ENCODE measurements at places on chromosomes 6 and 20.

DNA sequence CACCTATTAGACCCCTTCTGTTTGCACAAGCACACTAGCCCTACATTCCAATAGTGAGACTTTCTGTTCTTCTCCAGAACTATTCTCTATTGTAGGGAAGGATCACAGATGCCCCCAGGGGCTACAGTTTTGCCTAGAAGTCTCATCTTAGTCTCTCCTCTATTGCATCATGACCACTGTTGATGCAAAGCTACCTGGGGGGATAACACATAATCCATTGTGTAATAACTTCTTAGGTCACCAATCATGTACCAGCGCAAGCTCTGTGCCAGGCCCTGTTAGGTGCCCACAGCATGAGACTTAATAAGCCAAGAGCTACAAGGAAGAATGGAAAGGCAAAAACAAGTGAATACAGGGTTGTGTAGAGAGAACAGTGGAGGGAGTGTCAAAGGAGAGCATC is 98.1 kb upstream of the TNFAIP3 start:
- DNase-seq = no peak

- no peak for DNase-seq
Measured at GRCh38 chr6:82040405-82041221, 206.9 kb downstream of the IBTK start.

GRCh38 chr20:50009521-50010454 is 27.0 kb downstream of the SNAI1 start:
- no peak for DNase-seq

DNA sequence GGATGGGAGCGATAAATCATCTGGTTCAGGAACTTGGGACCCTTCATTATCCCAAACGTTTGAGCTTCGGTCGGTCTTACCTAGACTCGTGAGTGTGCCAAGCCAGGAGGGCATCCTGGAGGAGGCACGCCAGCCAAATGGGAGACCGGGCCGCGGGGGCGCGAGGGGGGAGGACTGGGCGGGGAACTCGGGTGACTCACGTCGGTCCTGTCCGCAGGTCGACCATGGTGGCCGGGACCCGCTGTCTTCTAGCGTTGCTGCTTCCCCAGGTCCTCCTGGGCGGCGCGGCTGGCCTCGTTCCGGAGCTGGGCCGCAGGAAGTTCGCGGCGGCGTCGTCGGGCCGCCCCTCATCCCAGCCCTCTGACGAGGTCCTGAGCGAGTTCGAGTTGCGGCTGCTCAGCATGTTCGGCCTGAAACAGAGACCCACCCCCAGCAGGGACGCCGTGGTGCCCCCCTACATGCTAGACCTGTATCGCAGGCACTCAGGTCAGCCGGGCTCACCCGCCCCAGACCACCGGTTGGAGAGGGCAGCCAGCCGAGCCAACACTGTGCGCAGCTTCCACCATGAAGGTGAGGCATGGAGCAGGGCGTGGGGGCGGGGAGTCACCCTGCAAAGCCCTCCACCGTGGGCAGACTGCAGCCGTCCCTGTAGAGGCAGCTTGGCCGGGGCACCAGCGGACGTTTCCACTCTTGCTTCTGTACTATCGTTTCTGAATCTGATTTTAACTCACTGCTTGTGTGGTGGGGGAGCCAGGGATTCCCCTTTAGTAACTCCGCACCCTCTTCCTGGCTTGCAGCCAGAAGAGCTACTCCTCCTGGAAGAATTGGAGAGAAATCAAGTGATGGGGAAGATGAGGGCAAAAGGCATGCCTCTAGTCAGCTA is 2.7 kb downstream of the BMP2 start:
- no peak for DNase-seq

- DNase-seq = no peak
Measured at GRCh38 chr20:13222319-13222716, 1.2 kb downstream of the ISM1 start.

GRCh38 chr6:152598421-152598820 is 38.7 kb downstream of the SYNE1 start:
- DNase-seq = no peak

GRCh38 chr20:14688005-14688404 is 350.6 kb upstream of the FLRT3 start:
- no peak for DNase-seq

DNA sequence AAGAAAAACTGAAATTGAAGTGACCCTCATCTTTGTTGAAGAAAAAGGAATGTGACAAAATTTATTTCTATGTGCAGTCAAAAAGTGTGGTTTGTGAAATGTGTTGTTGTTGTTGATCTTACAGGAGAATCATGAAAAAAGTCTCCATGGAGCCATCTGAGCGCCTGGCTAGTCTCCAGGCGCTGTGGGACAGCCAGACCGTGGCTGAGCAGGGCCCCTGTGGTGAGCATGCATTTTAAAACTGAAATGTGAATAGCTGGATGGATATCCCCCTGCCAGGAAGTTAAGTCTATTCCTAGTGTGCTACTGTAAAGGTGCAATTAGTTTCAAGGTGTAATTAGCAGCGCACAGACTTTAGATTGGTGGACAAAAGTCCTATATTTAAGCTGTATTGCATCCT is 170.6 kb downstream of the CARMIL1 start:
- DNase-seq = no peak

GRCh38 chr6:35707714-35708407 is 19.1 kb upstream of the FKBP5 start:
- DNase-seq = no peak

GRCh38 chr20:34001378-34001777 is 7.7 kb downstream of the RALY start:
- DNase-seq = no peak

DNA sequence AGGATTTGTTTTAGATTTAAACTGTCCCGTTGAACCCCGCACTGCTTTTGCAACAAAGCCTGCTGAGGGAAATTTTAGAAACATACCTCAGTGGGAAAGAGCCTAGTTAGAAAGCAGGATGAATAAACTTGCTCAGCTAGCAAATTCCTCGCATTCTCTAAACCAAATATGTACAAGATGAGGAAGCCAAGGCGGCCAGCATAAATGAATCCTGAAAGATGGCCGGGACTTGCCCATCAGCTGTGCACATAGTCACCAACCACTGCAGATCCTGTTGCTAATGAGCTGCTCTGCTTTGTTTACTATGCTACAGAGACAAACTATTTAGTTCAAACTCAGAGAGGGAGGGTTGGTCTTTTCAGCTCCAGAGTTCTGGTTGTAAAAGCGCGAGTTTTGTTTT is 49.0 kb downstream of the TMEM170B start:
- no peak for DNase-seq

DNA sequence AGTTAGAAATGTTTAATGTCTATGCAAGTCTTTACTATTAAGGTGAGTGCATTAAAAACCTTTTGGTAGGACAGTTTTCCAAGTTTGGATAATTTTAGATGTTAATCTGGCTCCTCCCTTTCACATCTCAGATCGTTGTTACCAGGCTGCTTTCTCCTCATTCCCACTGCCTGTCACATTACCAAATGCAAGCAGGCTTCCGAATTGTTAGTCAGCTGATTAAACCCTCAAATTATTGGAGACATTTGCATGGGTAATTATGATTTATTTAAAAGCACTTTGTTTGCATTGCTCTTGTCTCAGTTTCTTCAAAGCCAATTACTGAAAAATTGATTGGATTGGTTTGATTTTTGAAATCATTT is 816.5 kb downstream of the KIF16B start:
- no peak for DNase-seq

- DNase-seq = no peak
Measured at GRCh38 chr6:112695001-112695400, 347.9 kb downstream of the RFPL4B start.

DNA sequence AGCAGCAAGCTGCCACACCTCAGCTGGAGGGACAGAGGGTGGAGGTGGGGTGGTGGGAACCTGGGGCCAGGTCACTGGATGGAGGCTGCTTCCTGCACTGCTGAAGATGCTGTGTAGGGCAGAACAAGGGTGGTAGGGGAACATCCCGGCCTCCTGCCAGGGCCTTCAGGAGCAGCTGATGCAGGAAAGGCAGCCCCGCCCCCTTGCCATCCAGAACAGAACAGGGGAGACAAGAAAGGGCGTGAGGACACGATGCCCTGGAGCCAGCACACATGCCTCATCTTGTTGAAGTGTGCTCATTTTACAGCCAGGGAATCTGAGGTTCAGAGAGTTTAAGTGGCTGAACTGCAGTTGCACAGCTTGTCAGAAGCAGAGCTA is 43.1 kb upstream of the PHACTR3 start:
- no peak for DNase-seq

DNA sequence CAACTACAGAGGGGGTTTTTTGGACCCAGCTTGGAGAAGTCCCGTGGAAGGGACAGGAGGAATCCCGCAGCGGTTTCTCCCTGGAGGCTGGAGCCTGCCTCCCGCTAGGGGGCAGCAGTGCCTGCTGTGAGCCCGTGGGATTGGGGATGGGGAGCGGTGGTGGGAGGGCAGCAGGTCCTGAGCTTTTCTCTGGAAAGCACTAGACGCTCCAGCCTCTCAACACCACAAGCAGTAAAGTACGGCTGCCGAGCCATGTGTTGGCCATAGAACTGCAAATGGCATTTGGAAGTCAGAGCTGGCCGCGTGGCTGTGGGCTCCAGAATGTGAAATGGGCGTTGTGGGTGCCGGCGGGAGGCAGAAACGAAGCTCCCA is 47.8 kb downstream of the GMPR start:
- DNase-seq = no peak

- no peak for DNase-seq
Measured at GRCh38 chr6:166677941-166678340, 50.9 kb upstream of the RPS6KA2 start.

DNA sequence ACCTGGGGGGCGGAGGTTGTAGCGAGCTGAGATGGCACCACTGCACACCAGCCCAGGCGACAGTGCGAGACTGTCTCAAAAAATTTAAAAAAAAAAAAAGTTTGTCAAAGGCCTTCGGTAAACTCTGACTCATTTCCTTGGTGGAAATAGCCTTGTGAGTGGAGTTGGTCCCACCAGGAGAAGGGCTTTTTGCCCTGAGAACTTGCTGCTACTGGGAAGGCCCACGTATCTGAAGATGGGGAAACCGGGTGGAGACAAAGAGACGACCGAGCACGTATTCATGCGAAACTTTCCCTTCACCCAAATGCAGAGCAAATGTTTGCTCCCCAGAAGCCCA is 51.7 kb downstream of the SLC22A23 start:
- no peak for DNase-seq

GRCh38 chr20:51138576-51138975 is 115.7 kb upstream of the KCNG1 start:
- DNase-seq = no peak

DNA sequence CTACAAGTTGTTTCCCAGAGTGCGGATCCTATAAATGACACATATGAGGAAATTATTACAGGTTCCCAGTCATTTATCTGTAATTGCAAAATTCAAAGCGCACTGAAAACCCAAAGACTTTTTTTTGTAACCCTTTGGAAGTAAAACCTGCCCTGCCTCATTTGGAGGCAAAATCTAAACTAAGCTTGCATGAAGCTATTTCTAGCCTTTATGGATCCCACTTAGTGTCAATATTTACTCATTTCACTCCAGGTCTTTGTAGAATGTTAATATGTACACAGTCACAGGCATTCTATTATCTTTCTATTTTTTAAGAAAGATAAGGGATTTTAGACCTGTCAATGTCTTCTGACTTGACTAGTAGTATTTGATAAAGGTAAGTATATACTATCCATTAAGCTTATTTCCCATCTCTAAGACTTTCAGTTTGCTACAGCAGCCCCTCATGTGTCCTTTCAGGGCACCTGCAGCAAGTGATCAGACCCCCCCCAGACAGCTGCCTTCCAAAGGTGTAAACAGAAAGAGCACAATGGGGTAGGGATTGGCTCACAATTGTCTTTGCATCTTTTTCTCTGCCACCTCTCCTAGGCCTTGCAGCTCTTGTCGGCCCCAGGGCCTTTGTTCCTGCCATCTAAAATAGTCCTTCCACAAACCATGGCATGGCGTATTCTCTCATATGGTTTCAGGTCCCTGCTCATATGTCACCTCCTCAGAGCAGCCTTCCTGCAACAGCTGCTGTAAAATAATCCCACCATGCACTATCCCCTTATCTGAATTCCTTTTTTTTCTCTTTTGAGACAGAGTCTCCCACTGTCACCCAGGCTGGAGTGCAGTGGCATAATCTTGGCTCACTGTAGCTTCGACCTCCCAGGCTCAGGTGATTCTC is 1.3 kb upstream of the REPS1 start:
- DNase-seq = no peak

DNA sequence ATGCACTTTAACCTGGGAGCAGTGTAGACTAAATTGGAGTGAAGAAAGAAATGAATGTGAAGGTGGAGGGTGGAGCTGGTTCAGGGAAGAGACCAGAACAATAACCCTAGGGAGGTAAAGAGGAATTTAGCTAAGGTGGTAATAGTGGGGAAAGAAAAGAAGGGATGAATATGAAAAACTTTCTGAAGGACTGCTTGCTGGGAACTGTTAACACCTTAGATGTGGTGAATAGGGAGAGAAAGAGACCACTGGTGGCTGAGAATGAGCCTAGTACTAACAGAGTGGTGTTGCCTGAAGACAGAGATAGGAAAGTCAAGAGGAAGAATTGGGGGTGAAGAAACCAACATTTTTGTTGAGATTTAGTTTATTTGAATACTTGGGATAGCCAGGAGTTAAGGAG is 78.4 kb upstream of the HS3ST5 start:
- DNase-seq = no peak

- DNase-seq = no peak
Measured at GRCh38 chr6:17986656-17987446, 584 bp downstream of the KIF13A start.

DNA sequence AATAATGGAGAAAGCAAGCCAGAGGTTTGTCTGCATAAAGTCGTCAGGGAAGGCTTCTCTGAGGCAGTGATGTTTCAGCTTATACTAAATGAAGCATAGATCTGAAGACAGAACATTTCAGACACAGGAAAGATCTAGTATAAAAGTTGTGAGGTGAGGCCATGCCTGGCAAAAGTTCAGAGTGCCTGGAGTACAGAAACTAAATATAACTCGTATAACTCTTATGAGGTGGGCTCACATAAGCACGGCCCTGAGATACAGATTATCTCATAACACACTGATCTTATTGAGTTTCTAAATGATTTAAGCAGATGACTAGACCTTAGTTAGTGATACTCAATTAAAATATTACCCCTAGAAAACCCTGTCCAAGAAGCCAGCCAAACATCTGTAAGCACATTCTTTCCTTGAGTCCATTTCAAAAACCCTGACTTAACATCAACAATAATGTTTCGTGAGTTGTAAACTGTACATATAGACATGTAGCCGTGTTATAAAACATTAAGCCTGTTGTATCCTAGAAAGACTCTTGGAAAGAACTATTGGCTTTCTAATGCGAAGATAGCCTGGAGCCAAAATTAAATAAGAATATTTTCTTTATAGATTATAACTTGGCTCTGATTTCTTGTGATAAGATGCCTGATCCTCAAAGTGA is 667.6 kb downstream of the TENT5A start:
- no peak for DNase-seq

- DNase-seq = no peak
Measured at GRCh38 chr6:128690063-128690462, 169.7 kb upstream of the PTPRK start.

- DNase-seq = no peak
Measured at GRCh38 chr20:20395087-20395486, 27.2 kb downstream of the INSM1 start.

GRCh38 chr6:3102875-3103274 is 15.6 kb upstream of the BPHL start:
- no peak for DNase-seq

GRCh38 chr20:17795501-17796071 is 95.8 kb downstream of the BANF2 start:
- no peak for DNase-seq

Measured in activated CD8-positive, alpha-beta memory T cell treated with anti-CD3 and anti-CD28 coated beads for 1 hour (primary cell).